ENCODE measurements at places on chromosomes 5 and 9.
A peak's percentile ranks its signal among the peaks of the same experiment; 100 is the strongest.

DNA sequence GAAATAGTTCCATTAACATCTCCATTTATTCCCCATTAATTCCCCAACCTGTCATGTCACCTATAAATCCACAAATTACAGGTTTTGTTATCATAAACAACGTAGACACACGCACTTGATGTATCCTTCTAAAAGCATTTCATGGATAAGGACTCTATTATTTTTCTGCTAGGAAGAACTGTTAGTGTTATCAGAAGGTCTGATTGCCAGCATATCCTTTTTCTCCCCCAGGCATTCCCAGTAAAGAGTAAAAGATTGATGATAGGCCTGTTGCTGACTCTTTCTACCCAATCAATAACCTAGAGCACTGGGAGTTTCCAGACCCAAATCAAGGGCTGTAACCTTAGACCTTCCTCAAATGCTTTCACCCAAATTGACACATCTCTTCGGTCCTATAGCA lies 60.8 kb downstream of the RFK start:
- no peak for DNase-seq

DNA sequence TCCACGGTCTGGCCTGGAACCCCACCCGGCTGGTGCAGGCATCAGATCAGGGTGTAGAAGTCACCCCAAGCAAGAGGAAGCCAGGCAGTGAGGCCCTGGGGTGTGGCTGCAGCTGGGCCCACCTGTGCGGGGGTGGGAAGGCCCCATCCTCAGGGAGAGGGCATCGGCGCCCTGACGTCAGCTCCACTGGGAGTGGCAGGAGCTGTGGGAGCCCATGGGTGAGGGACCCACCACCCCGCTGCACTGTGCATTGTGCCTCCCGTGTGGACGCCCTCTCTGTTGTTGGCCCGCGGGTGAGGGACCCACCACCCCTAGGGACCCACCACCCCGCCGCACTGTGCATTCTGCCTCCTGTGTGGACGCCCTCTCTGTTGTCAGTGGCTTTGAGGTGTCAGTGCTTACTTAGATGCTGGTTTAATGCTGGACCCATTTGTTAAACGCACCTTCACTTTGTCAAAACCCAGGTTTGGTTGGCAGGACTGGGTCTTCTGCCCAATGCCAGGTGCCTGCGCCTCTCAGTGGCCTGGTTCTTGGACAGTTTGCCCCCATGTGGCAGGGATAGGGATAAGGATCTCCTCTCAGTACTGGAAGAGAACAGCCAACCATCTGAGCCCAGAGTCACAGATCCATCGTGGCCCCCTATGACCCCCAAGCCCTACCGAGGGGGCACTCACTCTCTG lies 6.9 kb upstream of the EXOC3 start:
- DNase-seq = no peak

- no peak for DNase-seq
Observed at GRCh38 chr9:106878934-106879333, 16.0 kb downstream of the ZNF462 start.

DNA sequence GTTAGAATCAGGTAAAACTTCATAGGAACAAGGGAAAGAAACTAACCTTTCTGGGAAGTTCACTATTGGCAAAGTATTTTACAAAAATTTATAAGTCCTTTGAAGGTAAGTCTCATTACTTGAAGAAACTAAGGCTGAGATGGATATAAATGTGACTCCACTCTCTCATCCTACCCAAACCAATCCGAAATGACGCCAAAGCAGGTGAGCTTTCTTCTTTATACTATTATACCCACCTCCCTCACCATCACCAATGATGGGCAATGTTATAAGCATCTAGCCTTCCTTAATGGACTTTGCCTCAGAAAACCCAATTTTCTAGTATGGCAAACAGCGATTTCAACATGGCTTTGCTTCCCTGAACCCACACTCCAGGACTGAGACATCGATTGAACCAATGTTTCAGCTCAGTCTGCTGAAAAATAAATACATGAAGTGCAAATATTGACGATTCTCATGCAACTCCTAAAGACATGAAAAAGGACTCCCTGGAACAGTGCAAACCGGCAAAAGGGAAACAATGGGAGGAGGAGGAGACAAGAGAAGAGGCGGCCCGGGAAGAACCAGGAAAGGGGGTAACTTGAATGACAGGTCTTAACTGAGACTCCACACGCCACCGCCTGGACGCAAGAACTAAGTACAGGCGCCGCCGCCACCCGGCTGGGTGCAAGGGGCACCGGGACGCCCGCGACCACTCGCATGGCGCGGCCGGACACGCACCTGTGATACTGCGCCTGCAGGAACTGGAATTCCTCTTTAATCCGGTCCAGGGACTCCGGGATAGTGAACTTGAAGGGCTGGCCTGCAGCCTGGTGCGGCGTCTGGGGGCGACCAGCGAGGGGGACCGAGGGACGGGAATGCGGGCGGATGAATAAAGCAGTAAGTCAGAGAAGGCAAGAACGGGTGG lies 2.5 kb downstream of the TLE1 start:
- DNase-seq = peak; percentile 3

DNA sequence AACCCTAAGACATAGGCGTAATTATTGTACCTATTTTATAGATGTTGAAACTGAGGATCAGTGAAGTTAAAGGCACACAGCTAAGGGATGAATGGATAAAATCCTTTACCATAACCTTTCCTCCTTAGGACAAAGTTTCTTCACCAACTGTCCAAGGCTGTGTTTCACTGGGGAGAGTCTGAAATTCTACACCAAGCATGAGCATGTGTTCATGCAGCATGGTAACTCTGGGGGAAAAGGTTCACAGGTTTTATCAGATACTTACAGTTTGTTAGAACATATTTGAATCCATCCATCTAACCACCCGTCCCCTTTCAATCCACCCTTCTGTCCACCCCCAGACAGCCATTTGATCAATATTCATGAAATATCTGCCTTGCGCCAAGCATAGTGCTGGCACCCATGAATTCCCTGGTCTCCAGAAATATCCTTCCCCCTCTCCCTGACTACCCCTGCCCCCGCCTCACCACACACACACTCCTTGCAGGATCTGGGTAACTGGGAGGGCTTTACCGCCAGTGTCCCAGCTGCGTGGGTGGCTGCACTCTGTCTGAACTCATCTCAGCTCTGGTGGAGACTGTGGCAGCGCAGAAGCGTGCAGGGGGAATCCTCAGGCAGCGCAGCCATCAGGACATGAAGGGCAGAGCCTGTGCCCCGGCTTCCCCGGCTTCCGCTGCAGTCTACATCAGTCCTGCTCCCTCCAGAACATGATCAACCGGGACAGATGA lies 6.3 kb upstream of the KCNIP1 start:
- DNase-seq = no peak

DNA sequence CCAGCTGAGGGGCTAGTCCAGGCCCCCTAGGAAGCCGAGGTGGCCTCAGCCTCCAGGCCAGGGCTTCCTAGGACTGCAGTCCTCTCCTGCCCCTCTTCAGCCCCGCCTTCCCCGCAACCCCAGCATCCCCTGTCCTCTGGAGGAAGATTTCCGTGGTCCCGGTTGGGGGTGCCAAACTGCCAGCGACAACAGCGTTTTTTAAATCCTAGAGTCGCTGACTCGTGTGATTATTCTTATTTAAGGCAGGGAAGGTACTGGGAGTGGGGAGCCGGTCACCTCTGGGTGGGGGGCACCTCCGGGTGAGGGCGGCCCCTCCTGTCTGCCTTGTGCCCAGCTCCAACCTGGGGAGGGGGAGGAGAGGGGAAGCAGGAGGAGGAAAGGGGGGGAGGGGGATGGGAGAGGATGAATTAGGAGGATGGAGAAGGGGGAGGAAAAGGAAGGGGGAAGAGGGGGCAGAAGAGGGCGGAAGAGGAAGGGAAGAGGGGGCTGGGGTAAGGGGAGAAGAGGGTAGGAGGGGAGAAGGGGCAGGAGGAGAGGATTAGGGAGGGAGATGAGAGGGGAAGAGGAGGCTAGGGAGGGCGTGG lies 173.1 kb upstream of the IER5L start:
- DNase-seq = no peak

DNA sequence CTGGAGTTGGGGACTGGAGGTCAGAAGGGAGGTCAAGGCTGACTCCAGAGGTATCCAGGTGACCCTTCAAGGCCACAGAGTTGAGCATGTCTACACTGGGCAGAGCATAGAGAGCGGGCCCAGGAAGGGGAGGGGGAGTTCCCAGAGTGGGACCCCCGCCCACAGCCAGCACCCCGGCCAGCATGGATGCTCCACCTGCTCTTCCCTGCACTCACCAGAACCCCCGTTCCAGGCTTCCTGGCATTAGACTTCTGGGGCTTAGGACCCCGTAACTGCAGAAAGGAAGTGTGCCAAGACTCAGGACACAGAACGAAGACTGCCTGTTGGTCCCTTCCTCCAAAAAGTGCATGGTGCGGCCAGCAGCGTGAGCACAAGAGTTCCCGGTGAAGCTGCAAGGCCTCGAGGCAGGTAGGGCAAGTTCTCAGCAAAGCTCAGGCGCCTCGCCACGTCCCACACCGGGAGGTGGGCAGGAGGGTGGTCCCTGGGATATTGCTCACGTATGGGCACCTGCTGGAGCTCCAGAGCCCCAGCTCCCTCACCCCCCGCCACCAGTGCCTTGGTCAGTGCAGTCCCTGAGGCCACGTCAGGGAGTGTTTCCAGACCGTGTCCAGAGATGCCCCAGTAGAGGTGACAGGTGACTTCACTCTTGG lies 13.8 kb downstream of the ABO start:
- DNase-seq = no peak

DNA sequence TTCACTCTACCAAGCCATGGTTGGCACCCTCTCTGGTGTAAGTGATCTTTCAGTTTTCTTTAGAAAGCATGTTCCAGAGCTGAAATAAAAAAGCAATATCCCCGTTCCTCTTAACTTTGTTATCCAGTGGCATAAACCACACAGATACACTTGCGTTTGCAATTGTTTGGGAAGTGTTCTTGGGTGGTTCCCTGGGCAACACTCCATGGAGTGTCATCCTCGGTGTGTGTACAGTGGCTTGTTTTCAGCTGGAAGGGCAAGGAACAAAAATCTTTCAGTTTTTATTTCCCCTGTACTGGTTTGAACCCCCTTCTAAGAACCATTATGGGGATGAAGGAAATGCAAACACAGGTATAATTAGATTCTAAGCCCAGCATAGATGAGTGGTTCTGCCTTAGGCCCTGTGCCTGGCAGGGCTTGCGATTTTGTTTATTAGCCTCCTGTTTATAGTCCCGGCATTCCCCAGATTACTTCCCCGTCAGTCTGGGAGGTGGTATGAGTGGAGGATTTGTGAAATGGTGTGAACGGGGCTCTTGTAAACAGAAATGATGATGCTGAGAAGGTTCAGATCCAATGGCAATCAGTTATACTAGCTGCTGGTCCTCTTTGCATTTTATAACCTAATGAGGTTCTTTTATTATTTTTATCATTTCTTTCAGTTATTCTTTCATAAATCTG lies 76.0 kb upstream of the CD180 start:
- no peak for DNase-seq

- DNase-seq = no peak
Observed at GRCh38 chr9:98328770-98329169, 73.3 kb upstream of the TBC1D2 start.

GRCh38 chr9:87880683-87881082 lies 2.0 kb upstream of the SPATA31E1 start:
- DNase-seq = no peak

All from activated naive CD4-positive, alpha-beta T cell (primary cell).